ENCODE measurements at places on chromosomes 5 and 9.

- DNase-seq = no peak
Measured at GRCh38 chr5:93193431-93194347, 387.3 kb downstream of the NR2F1-AS1 start.

DNA sequence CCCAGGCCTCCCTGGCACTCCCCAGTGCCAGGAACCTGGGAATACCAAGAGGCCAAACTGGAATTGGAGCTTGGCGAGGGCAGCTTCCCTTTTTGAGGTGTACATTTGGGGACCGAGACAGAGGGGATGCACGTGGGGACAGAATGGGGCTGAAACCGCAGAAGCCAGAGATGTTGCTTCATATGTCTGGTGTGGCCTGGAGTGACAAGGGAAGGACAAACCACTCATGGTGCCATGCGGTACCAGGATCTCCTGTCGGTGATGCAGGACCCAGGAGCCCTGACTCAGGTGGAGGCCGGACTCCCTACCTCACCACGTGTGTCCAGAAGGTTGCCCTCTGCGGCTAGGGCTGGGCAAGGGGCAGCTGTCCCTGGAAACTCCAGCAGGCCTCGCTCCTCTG, 4.0 kb upstream of the CSF2 start:
- DNase-seq = no peak

DNA sequence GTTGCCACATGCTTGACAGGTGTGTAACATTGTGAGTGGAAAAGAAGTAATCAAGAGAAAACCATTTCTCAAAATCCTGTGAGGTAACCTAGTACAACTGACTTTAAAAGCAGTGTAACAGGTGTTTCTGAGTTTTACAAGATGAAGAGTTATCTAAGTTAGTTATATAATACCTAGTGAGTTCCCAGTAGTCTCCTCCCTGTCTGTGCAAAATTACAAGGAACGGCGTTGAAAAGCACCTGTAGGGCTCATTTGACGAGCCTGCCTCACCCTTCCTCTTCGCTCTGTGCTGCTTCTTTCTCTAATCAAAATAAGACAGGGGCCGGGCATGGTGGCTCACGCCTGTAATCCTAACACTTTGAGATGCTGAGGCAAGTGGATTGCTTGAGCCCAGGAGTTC, 132.9 kb upstream of the SLC30A5 start:
- DNase-seq = no peak

- DNase-seq = no peak
Measured at GRCh38 chr9:98108531-98109031, 10.4 kb downstream of the TRIM14 start.

DNA sequence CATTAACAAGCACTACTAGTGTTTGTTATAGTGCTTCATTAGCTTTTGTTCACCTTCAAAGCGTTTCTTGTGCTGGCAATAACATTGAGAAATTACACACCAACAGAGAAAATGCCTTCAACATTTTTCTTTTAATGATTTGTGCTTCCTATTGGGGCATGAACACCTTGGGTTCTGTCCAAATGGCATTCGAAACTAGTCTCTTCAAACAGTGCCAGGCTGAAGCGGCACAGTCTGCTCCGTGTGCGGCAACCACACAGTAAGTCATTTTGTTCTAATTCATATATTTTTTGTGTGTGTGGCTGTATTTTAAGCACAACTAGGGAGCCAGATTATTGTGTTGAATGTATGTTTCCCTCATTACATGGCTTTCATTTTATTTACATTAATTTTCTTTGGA, 414.7 kb upstream of the SGCD start:
- no peak for DNase-seq

- no peak for DNase-seq
Measured at GRCh38 chr5:65299861-65300260, 181.9 kb downstream of the ADAMTS6 start.

- no peak for DNase-seq
Measured at GRCh38 chr9:69427286-69427685, 102.3 kb downstream of the ENTREP1 start.

DNA sequence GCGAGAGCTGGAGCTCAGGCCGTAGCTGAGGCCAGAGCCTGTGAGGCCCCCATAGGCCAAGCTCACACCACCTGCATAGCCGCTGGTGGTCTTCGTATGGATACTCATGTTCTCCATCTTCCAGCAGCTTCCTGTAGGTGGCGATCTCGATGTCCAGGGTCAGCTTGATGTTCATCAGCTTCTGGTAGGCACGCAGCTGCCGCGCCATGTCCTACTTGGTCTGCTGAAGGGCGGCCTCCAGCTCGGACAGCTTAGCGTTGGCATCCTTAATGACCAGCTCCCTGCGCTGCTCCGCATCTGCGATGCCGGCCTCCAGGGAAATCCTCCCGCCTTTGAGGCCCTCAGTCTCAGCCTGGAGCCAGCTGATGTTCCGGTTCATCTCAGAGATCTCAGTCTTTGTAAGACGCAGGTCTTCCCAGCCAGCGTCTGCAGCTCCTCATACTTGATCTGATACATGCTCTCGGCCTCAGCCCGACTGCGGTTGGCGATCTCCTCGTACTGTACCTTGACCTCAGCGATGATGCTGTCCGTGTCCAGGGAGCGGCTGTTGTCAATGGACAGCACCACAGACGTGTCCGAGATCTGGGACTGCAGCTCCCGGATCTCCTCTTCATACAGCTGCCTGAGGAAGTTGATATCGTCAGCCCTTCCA, 172.1 kb downstream of the PPP2R2B start:
- no peak for DNase-seq

DNA sequence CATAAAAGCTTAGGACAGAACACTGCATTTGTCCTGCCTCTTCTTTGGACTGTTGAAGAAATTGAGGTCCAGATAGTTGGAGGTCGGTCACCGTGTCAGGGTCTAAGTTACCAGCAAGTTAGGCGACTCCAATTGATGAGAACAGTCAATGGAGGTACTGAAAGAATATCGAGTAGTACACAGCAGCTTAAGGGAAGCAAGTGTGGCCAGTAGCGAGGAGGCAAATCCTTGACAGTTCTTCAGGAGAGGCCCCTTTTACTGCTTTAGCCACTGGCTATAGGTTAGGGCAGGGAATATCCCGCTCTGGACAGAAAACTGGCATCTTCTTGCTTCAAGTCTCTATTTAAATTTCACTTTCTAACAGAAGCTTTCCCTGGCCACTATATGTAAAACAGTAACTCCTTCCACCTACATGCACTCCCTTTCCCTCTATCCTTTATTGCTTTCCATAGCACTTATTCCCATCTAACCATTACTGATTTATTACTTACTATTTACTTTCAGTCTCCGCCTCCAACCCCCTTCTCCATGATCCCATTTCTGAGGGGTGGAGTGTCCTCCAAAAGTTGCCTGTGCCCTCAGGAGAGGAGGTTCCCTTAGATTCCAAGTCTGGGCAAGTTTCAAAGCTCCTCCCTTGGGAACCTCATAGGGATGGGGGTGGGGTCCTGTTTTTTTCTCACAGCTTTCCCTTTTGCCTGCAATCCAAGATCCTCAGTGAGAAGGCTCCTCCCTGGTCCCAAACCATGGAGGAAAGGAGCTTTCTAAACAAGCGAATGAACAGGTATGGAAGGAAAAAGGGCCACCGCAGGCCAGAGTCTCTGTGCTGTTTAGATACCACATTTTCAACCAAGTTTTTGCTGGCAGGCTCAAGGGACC, 4.1 kb upstream of the PRDM6 start:
- DNase-seq = no peak

DNA sequence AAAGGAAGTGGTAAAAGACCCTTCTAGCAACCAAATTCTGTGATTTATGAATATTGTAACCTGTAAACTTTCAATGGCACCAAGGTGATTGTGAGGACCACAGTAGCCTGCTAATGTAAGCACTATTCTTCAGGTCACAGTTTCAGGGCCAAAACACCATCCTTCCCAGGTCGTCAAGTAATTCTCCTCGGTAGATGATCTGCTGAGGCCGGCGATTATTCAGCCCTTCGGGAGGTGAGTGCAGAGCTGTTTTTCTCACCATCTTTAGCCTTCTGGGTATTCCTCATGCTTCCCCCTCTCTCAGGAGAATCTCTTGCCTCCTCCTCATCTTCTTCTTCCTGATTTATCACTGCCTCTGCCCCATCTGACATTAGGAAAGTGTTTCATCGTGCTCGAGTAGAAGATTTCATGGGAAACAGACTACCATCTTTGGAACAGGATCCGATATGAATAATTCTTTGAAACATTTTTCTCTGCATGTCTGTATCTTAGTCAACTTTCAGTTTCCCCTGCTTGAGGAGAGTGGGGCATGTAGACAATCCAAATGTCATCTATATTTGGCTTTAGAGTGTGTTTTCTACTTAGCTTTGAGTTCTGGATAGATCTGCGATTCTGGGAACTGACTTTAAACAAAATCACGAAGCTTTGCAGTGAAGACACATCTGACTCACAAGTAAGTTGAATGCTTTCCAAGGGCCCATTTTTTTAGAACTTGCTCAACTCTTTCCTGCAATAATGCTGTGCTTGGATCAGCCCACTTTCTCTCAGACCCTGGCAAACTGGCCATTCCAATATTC, 173.9 kb downstream of the AOPEP start:
- DNase-seq = no peak

DNA sequence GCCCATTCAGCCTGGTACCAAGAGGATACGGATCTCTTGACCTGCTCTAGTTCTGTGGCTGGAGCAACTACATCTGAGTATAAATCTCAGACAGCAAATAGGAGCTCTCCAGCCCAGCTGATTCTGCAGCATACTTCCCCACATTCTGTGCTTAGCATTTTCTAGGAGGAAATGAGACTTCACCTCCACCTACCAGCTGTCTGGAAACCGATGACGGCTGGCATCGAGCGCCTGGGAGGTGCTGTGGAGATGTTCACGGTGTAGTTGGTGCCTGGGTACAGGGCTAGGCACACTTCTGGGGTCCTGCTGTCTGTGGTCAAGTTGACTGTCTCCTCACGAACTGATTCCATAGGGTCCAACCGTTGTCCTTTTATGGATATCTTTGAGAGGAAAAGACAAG, 63.6 kb downstream of the SUSD1 start:
- DNase-seq = no peak

- no peak for DNase-seq
Measured at GRCh38 chr5:122297587-122298298, 14.3 kb upstream of the SNCAIP start.

- no peak for DNase-seq
Measured at GRCh38 chr9:108756746-108757490, 98.9 kb downstream of the ACTL7B start.
